Activated T-helper 1 cell treated with anti-CD3 and anti-CD28 coated beads, Interleukin-12 subunit alpha, Interleukin-12 subunit beta, Interleukin-2, Interleukin-4 antibody, amounts not matched to agents 30 ng/mL and 10 ng/mL and 1 ng/mL, durations not matched to agents 14 hours and 24 hours and 36 hours (primary cell): ENCODE measurements at places on chromosomes 7 and 10.

- DNase-seq = no peak
Measured at GRCh38 chr7:644381-645305, 81.9 kb upstream of the DNAAF5 start.

GRCh38 chr10:100531761-100532160 lies 2.1 kb upstream of the NDUFB8 start:
- DNase-seq = no peak

GRCh38 chr10:75865413-75866299 lies 434.2 kb downstream of the LRMDA start:
- DNase-seq = no peak

DNA sequence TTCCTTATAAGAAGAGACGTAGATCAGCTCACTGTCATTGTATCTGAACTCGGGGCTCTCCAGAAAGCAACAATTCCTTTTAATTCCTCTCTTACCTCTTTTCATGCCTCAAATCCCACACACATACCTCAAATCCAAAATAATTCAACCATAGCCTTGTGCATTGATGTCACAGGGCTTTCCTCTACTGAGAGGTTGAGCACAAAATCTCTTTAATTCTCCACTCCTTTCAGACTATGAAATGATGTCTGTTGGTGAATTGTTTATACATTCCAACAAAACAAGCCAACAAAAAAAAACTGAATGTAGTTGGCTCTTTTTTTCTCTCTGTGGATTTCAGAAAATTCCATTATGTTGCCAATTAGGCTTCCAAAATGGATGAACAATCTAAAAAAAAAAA lies 53.2 kb downstream of the BPGM start:
- no peak for DNase-seq

GRCh38 chr10:85986777-85987176 lies 379.8 kb downstream of the GRID1 start:
- DNase-seq = no peak

- no peak for DNase-seq
Measured at GRCh38 chr10:83533290-83533689, 606.0 kb upstream of the GHITM start.

- DNase-seq = no peak
Measured at GRCh38 chr7:157645539-157645938, 308.7 kb downstream of the DNAJB6 start.

GRCh38 chr7:16098585-16099179 lies 322.7 kb downstream of the CRPPA start:
- no peak for DNase-seq

DNA sequence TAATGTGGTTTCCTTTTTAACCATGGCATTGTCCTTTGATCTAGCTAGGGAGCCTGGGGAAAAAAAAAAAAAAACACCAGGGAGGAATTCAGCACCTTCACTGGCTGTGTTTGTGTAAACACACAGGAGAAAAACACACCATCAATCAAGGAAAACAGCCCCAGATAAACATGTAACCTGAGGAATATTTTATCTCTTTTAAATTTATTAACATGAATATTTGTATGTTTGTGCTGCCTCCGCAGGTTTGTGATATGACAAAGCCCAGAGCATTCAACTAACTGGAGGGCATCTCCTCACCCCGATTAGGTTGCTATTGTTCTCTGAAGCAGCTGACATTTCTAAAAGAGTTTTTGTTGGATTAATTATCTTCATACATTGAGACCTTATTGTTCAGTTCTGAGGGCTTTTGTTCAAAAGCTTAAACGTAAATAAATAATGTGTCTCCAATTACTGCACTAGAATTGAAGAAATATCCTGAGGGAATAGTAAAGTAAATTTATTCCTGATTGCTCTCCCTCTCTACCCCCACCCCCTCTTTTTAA lies 89.4 kb upstream of the SEMA3E start:
- no peak for DNase-seq

GRCh38 chr7:150435390-150436073 lies 14.9 kb upstream of the GIMAP8 start:
- DNase-seq = no peak

- peak; percentile 34 for DNase-seq
Measured at GRCh38 chr10:73908853-73909539, 1.9 kb upstream of the PLAU start.

DNA sequence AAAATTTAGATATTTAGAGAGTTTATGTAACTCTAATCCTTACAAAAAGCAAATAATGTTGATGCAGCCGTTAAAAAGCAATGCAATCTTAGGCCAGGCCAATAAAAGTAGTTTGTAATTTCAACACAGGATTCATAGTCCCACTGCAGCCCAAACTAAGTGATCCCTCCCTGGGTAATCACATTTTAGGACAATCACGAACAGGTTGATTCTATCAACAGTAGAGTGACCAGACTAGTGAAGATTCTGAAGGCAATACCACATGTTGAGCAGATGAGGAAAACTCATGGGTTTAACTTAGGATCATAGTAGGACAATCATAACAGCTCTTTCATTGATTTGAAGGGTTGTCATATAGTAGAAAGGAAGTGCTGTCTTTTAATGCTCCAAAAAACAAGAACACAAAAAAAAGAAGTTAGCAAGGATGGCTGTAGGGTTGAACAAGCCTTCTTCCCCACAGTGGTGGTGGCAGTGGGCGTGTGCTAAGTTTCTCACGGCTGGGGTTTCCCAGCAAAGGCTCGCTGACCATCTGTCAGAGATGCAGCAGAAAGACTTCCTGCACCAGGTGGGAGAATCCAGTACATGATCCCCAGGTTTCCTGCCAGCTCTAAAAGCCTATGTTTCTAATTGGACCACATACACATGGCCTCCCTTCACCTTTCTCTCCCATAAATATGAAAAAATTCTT lies 212.2 kb downstream of the CHRM2 start:
- no peak for DNase-seq

GRCh38 chr10:111117528-111118277 lies 40.9 kb downstream of the ADRA2A start:
- DNase-seq = no peak
